ENCODE measurements at places on chromosomes 2 and 18. TPM values are rescaled to one million over a fixed set of nuclear protein-coding genes. Genes with fewer than 3 reads are reported as not detected.

ALPP gene
- total RNA-seq = not detected

TNFAIP6 gene
- 6.0 TPM for total RNA-seq

C2orf81 gene
- total RNA-seq = 0.72 TPM

TEKT4 gene
- not detected for total RNA-seq

G6PC2 gene
- not detected for total RNA-seq

BOLL gene
- total RNA-seq = not detected

ASTL gene
- not detected for total RNA-seq

CAPN14 gene
- 2.2 TPM for total RNA-seq
